NCI-H510A (cell line): ENCODE measurements at places on chromosomes 3 and 15.

DNA sequence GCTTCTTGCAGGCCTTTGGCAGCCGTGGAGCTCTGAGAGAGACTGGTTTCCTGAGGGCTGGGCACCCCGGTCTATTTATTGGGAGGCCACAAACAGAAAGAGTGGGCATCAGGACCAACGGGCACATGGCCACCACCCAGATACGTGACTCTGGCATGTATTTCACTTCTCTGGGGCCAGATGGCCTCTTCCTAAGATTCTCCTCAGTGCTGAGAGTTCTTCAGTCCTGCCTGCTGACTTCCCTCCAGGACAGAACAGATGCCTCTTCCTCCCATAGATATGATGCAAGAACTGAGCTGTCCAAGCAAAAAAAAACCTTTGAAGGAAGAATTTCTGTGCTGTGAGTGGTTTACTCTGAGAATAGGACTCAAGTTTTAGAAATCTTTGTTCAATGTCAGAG lies 107.7 kb downstream of the IGF2BP2 start:
- no peak for DNase-seq

DNA sequence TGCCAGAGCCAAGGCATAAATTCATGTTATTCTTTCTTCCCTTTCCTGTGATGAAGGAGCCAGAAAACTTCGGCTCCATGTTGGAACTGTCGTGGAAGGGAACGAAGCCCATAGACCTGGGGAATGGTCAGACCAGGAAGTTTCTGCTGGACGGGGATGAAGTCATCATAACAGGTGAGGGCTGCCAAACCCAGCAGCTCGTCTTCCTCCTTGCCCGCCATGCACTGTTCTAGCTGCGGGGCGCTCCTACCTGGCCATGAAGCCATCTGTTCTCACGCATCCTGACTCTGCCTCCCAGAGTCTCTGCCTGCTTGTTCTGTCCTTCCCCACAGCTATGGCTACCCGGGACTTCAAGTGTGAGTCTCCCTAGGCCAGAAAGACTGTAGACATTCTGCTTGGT lies 28.2 kb downstream of the FAH start:
- no peak for DNase-seq

- DNase-seq = no peak
Observed at GRCh38 chr3:184739594-184740505, 28.0 kb upstream of the MAGEF1 start.

DNA sequence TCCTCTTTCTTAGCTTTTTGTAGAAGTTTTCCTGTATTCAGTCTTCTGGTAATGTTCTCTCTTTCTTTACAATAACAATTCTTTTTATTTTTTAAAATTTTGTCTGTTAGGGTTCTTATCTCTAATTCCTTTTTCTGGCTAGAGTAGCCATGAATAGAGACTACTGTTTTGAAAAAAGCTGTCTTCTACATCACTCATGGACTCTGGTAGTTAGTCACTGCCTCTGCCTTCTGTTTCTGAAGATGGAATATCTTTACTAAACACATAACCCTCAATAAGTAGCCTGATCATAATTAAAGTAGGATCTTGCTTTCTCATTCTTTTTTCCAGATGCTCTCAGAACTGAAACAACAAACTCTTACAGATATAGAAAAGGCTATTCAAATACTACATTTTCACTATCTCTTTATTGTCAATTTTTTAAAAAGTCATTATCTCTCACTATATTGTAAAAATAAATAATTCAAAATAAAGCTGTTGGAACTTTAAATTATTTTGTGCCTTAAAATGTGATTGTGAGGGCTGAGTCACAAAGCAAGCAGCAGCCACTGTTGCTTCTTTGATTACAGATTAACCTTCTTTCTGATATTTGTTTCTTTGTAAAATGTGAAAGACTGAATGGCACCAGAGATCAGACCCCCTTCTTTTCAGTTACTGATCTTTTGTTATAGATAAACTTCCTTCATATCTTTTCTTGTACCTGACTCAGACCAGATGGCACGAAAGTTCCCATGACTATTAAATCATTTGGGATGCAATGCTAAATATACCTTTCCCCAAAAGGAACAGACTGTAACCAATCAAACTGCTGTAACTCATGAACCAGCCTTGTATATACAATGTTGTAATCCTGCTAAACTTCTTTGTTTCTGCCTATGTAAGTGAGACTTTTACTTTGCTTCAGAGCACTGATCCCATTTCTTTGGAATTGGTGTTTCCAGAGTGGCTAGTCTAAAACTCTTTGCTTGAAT lies 1159.5 kb downstream of the IGSF11 start:
- DNase-seq = no peak

- DNase-seq = no peak
Observed at GRCh38 chr15:51780636-51781035, 29.2 kb downstream of the TMOD2 start.

- no peak for DNase-seq
Observed at GRCh38 chr3:72630969-72631344, 217.3 kb downstream of the SHQ1 start.

DNA sequence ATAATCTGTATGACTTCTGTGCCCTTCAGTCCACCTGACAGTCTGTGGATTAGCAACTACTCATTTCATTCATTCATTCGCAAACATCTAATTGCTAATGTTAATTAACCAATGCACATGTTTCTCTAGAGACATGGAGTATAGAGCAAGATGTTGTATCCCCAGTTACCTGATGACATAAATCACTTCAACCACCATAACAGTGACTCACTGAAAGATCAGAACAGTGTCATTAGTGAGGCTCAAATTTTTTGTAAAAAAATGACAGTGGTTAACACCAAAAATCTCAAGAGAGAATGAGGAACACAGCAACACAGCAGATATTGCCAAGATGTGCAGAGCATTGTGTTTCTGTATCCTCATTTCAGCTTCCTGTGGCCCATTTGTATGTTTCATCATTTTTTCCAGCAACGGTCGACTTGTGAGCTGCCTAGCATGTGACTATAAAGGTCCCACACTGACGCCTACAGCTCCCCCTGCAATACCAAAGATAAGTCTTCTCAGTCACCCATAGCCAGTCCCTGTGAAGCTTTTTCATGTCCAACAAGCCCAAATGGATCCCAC lies 3.7 kb upstream of the PLD1 start:
- no peak for DNase-seq

DNA sequence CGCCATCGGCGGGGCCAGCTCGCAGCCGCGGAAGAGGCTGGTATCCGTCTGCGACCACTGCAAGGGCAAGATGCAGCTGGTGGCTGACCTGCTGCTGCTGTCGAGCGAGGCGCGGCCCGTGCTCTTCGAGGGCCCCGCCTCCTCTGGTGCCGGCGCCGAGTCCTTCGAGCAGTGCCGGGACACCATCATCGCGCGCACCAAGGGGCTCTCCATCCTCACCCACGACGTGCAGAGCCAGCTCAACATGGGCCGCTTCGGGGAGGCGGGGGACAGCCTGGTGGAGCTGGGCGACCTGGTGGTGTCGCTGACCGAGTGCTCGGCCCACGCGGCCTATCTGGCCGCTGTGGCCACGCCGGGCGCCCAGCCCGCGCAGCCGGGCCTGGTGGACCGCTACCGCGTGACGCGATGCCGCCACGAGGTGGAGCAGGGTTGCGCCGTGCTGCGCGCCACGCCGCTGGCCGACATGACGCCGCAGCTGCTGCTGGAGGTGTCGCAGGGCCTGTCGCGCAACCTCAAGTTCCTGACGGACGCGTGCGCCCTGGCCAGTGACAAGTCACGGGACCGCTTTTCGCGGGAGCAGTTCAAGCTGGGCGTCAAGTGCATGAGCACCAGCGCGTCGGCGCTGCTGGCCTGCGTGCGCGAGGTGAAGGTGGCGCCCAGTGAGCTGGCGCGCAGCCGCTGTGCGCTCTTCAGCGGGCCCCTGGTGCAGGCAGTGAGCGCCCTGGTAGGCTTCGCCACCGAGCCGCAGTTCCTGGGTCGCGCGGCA lies 1.8 kb downstream of the TLNRD1 start:
- DNase-seq = no peak
